ENCODE measurements at places on chromosomes 12 and 14.
A peak's percentile ranks its signal among the peaks of the same experiment; 100 is the strongest.

GRCh38 chr12:749751-750270, 2.6 kb upstream of the WNK1 start:
- no peak for DNase-seq

- DNase-seq = peak; percentile 99
Measured at GRCh38 chr12:29616664-29617406, 119.3 kb upstream of the OVCH1 start.

- DNase-seq = no peak
Measured at GRCh38 chr14:46018846-46019420, 632.6 kb downstream of the RPL10L start.

DNA sequence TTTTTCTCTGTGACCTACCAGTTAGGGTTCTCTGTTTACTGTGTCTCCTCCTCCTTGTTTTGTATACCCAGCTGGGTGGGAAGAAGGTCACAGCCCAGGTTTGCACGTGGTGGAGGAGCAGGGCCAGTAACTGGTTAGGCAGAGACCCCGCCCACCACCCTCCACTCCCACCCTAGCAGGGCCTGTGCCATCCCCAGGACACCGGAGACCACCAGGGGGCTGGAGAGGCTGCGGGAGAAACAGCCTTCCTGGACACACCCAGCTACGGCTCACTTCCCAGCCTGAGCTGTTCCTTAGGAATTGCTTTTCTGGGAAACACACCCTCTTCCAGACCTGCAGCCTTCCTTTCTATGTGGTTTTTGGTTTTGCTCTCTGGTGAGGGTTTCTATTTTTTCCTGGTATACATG, 21.1 kb downstream of the BDKRB2 start:
- DNase-seq = peak; percentile 63

GRCh38 chr14:93655078-93655750, 133.1 kb downstream of the PRIMA1 start:
- DNase-seq = peak; percentile 61

DNA sequence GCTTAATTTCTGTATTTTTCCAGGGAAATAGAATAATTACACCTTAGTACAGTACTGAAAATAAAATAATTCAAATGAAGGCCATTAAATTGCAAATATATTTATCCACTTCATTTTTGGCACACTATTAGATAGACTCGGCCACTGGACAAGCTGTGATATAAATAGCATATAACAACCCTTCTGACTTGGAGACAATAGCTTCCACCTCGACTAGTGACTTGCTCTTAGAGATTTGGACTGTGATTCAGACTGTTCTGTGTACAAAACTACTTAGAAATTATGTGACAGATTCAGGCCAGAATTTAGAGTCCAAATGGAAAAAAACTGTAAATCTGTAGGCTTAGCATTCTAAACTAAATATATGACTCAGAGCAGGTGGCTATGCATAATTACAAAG, 949.9 kb downstream of the LRFN5 start:
- no peak for DNase-seq

- peak; percentile 55 for DNase-seq
Measured at GRCh38 chr14:54572316-54572715, 5.4 kb downstream of the SAMD4A start.

- no peak for DNase-seq
Measured at GRCh38 chr12:92175961-92176360, 30.3 kb upstream of the BTG1 start.

GRCh38 chr14:64706593-64707193, 2.5 kb downstream of the PLEKHG3 start:
- no peak for DNase-seq

DNA sequence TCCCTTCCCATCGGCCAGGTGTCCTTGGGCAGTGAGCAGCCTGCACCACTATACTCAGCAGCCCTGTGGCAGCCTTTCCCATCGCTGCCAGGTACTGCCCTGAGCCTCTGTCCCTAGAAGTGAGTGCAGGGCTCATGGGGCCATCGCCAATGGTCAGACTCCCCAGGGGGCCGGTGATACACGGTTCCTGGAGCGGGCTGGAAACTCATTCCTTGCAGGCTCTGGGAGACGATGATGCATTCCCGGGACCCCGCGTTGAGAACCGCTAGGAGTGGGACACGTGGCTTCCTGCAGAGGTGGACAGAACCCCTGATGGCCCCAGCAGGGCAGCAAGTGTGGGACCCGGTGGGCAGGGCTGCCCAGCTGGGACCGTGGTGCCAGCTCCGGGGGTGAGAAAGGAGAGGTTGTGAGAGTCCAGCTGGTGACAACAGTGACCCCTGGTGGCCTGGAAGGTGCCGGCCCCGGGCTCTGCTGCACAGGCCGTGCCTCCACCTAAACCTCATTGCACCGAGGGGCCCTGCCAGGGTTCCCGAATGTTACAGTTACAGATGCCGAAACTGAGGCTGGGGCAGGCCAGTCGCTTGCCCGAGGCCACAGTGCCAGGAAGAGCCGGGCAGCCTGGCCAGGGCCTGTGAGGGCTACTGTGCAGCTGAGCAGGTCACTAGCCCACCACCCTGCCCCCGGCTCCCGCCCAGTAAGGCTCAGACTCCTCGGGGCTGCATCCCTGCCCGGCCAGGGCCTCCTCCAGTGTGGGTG, 33.8 kb downstream of the FBRSL1 start:
- DNase-seq = peak; percentile 39

- no peak for DNase-seq
Measured at GRCh38 chr12:112738531-112738930, 53.0 kb upstream of the RPH3A start.

- DNase-seq = no peak
Measured at GRCh38 chr12:124730455-124730932, 133.2 kb downstream of the SCARB1 start.

GRCh38 chr12:90055071-90055470, 346.4 kb upstream of the ATP2B1 start:
- DNase-seq = peak; percentile 22

DNA sequence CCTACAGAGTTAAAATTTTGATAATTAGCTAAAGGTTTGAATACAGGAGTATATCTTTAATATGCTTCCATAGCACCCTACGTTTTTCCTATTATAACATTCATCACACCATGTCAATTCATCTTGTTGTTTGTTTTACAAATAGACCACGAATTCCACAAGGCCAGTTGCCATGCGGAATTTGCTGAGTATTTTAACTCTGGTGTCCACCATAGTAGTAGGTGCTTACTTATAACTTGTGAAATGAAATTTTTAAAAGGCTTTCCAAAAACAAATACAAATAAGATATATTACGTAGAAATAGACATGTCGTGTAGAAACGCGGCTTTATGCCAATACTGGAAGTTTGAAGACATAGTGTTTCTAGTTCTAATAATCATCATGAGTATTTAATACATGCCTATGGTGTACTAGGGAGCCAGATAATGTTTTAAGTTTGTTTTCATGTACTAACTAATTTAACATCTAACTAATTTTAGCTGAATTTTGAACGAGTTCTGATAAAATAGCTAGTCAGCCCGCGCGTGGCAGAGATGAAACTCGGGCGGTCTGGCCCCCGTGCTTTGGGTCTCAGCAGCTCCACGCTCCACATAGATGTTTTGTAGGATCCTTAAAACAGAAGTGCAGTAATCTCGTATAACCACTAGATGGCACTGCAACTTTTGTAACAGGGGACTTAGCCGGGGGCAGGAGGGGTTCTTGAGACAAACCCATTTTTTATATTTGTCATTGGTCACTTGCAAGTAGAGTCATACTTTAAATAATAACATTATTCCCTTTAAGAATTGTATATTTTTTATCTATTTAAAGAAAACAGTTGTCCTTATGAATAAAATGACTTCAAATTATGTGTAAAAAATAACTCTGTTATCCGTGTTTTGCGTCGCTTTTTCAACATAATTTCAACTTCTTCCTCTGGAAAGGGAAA, 10.2 kb downstream of the CD69 start:
- DNase-seq = peak; percentile 68

DNA sequence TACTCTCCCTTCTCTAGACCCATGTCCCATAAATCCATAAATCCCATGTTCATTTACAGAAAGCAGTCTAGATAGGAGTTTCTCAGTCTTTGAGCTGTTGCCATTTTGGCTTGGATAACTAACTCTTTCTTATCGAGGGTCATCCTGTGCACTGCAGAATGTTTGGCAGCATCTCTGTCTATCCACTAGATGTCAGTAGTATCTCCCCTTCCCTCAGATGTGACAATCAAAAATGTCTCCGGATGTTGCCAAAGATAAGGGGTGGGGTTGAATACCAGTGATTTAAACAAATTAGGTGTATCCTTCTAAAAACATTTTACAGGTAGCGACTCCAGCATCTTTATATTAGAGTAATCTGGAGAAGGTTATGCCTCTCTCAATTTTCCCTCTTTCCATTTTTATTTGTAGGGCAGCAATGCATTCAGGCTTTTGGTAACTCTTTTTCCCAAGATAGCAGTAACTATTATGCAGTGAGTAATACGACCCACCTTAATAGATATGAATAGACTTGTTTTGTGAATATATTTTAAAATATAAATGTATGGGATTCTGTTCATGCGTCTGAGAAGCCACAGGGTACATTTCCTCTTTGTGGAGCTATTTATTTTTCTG, 100.7 kb downstream of the LRRK2 start:
- peak; percentile 26 for DNase-seq

DNA sequence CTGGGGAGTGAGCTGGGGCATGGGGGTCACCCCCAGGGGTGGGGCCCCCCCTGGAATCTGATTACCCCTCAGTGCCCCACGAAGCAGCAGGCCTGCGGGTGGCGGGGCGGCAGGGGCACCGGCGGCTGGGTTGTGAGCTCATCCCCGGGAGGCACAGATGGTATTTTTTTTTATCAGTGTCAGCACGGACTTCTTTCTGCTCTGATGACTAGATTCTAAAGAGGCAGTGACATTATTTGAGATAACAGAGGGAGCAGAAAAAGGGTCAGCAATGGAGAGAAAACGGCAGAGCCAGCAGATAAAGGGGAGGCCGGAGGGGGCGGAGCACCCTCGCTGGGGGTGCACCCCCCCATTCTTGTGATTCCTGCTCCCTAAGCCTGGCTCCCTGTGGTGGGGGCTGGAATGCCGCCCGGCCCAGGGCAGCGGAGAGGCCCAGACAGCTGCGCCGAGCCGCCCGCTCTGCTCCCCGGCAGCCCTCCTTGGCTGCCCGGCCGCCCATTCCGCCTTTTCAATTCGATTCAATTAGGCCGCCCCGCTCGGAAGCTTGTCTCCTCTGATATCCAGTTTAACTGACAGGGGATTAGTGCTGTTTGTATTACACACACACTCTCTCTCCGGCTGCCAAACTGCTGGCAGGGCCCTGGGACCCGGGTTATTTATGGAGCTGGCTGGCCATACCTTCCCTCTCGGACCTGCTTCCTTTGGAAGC, 32.9 kb downstream of the MVK start:
- DNase-seq = no peak

GRCh38 chr12:131776237-131776889, 51.8 kb upstream of the MMP17 start:
- no peak for DNase-seq

- no peak for DNase-seq
Measured at GRCh38 chr12:102939059-102939458, 18.4 kb upstream of the ASCL1 start.

Measured in fibroblast of mammary gland (primary cell).